ENCODE measurements at places on chromosomes 4 and X.
A peak's percentile ranks its signal among the peaks of the same experiment; 100 is the strongest.

DNA sequence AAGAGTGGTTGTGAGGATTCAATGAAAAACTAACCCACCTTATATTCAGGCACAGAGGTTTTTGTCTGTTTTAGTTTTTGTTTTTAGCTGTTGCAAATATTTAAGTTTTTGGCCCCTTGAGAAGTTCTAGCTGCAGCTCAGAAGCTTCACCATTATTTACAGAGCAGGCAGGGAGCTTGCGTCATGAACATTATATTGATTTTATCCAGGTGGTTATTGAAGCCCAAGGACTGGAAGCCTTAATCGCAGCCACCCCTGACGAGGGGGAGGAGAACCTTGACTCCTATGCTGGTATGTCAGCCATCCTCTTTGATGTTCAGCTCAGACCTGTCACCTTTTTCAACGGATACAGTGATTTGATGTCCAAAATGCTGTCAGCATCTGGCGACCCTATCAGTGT lies 38.1 kb downstream of the MTTP start:
- DNase-seq = no peak

- DNase-seq = peak; percentile 31
Measured at GRCh38 chrX:38929966-38930421, 128.7 kb downstream of the MID1IP1 start.

GRCh38 chr4:140837736-140838135 lies 81.6 kb upstream of the TBC1D9 start:
- DNase-seq = peak; percentile 17

GRCh38 chr4:80201252-80202151 lies 4.2 kb downstream of the PRDM8 start:
- DNase-seq = peak; percentile 79

DNA sequence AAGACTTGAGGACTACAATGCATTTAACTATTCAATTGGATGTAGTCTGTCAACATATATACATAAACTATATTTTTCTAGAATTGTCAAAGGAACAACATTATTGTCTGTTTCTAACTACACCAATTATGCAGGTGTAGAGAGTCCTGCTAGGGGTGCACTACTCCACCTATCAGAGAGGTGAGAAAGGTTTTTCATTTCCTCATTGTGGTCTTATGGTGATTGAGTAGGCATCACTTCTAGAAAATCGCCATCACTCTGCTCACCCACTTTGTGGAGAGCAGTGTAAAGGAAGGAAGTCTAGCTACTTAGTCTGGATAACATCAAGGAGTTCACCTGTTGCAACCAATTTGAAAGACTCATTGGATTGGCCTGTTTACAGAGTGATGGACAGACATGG lies 4.4 kb upstream of the ADH1C start:
- DNase-seq = no peak

GRCh38 chr4:156968479-156968984 lies 3.1 kb downstream of the PDGFC start:
- peak; percentile 89 for DNase-seq

DNA sequence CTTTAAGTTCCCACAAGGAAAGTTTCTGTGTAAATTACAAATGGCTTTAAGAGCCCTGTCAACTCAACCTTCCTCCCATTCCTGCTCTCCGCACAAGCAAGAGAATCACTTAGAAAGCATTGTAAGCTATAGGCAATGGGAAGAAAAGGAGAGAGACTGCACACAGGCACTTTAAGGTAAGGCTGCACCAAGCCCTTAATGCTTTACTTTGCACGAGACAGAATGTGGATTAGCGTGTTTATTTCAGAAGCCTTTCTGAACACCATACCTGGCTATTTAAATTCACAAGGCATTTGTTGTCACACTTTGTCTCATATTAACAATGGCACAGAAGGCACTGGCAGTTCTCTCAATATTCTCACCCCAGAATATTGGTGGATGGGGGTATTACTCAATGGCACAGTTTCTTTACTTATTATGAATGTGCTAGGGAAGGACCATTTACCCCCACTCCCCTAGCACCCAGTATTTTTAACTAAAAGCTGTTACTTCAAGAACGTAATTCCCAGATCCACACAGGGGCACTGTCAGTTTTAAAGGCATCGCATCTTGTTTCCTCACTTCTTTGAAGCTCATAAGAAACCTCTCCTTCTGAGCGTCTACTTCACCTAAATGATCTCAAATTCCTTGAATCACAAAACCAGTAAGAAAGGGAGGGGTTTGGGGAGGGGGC lies 150.0 kb downstream of the MAML3 start:
- no peak for DNase-seq

DNA sequence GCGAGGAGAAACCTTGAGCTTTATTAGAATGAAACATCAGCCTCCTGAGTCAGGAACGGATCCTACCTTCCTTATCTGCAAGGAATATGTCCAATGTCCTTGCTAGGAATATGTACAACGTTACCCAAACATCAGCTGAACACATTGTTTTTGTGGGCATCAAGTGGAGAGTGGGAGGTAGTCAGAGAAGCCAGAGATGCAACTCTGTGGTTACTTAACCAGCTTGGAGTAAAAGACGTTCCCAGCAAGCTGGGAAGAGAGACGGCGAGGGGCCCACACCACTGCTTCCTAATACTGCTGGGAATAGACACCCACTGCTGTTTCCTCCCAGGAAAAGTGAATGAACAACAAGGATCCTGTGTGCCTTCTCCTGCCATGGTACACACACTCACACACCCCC lies 74.4 kb upstream of the PLAC1 start:
- no peak for DNase-seq

- peak; percentile 60 for DNase-seq
Measured at GRCh38 chr4:1910643-1911042, 39.5 kb downstream of the NSD2 start.

DNA sequence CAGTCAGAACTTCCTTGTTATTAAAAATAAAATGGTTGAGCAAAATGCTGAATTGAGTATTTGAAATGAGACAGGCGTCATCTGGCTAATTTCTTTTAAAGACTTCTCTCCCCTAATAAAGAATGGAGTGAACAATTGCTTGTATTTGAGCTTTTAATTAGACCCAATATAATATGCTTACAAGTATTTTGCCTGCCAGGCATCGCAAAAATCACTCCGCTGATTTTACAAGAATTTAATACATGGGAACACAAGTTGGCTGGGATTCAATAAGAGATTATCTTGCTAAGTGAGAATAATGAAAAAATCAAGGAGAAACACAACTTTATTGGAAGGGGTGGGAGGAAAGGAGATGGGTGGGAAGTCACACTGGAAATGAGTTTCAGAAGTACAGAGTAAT lies 52.3 kb downstream of the KLF3 start:
- no peak for DNase-seq

DNA sequence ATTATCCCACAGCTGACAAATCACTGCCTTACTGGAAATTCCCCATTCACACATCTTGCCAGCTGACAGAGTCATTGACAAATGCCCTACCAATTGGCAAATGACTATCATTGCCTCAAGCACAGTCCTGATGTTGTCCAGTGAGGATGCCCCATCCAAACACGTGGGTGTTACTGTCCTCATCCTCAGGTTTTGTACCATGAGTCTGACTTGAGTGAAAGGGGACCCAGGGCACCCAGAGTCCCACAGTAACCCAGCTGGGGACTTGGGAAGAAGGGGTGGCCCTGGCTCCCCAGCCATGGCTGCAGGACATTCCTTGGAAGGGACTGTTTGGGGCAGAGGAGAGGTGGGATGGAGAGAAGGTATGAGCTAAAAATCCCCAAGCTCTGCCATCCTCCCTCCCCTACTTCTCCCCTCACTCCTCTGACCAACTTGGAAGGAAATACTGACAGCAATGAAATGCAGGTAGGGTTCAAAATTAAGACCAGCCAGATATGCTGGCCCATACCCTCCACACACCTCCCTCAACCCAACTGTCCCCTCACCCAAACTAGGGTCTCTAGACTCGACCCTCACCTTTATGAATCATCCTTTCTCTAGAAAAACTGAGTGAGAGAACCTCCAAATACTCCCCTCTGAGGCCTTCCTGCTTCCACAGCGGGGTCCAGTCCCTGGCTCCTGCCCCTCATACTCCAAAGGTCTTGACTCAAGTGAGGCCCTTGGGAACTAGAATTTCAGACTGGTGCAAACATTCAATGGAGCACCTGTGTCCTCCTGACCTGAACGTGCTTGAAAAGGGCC lies 5.1 kb downstream of the TIMP1 start:
- no peak for DNase-seq

DNA sequence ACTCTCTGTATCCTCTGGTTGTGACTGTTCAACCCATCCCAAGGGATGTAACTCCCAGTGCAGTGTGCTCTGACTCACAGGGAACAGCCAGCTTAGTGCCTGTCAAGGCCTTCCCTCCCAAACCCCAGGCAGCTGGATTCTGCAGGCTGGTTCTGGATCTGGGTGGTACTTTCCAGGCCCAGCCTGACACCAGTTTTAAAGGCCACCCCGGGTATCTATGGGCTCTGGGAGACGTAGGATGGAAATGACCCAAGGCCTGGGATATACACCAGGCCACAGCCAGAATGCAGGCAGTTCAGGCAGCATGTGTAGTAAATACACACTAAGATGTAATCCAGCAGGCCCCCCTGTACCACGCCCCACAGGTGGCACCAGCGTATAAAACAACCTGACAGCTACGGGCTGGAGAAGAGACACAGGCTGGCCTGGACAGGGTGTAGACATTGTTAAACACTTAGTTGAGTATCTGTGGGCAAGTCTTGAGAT lies 64.2 kb downstream of the SPINK2 start:
- DNase-seq = no peak

DNA sequence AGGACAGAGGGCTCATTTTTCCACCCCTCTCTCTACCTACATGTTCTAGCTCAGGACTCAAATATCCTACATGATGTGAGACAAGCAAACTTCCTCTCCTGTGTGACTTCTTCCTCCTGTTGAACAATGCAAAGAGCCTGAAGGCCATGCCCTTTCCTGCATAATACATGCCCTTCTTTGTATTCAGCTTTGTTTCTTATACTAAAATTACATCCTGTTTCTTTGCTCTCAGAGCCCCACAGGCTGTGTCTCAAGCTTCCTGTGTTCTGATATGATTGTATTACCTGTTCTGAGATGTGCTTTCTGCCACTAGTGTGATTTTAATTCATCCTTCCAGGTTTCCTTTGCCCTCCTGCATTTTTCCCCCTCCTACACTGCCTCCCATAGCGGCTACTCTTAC lies 166.4 kb upstream of the AFF2 start:
- DNase-seq = no peak

DNA sequence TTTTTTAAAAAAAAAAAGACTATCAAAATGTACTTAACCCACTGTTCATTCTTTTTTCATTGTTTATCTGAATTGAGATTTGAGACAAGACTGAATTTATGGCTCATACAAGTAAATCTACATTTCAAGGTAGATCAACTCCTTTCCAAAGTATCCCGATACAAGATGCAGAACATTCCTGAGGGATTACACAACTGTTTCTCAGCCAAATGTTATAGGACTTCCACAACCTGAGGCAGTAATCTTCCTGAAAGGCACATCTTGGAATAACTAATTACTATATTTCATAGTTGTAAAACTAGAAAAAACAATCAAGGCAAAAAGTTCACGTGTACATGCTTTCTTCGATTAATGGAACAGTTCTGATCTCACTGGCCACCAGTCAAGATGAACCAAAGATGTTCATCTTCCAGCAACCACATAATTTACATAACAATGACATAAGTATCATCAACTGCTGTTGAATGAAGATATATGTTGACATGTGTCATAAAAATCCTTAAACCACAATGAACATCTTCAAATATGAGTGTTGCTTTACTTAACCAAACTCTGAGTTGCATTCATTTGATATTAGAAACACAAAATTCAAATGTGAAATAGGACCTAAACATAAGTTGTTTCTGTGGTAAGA lies 225.2 kb upstream of the DKK2 start:
- DNase-seq = no peak

DNA sequence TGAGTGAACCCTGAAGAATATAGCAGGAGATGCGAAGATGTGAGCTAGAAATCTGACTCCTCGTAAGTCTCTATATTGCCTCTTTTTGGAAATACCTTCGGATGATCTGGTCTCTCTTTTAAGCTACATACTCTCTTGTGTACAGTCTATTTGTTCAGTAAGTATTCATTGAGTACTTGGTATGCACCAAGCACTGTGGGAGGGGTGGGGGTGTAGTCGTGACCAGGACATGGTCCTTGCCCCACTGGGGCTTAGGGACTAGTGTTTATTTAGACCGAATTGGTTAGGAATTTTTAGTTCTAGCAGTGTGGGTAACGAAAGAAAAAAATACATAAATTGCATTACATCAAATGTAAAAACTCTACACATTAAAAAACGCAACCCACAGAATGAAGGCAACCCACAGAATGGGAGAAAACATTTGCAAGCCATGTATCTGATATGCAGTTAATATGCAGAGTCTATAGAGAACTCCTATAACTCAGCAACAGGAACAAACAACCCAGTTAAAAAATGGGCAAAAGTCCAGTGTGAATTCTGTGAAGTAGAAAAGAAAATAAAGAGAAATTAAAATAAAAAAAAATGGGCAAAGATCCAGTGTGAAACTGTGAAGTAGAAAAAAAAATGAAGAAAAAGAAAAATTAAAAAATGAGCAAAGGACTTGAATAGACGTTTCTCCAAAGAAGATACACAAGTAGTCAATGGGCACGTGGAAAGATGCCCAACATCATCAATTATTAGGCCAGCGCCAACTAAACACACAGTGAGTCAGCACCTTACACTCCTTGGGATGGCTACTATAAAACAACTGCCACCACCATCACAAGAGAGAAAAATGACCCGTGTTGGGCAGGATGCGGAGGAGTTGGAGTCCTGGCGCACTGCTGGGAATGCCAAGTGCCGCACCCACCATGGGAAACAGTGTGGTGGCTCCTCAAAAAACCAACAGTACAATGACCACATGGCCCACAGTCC lies 43.8 kb downstream of the RGS12 start:
- no peak for DNase-seq

DNA sequence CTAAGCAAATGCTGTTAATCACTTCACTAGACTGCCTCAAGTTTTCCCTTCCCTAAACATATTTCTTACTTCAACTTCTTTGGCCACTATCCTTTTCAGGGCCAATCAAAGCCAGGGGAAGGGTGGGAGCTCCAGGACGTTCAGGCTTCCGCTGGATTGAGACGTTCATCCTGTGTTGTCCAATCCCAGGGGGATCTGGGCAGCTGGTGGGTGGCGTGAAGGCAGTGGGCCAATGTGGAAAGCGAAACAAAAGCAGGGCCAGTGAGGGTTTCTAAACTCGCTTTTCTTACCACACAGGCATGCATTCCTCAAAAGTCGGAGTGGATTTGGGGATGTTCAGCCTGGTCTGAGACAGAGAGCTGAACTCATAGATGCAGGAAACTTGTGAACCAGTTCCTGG lies 7.6 kb downstream of the CXCL13 start:
- DNase-seq = no peak

DNA sequence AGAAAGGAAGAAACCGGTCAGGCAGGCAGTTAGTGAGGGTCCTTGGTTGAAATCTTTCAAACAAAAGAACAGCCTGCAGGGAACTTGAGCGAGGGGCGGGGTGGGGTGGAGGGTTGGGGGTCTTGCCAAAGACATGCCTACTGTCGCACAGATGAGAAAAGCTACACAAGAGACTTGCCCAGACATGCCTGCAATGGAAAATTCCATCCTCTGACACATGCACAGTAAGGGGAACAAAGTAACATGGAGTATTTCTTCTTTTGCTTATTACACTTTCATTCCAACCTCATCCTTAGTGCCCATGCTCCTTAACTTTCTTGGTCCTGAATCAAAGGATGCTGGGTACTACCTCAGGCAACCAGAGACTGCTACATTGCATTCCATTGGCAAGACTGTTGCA lies 1491.2 kb downstream of the STIM2 start:
- DNase-seq = no peak

GRCh38 chrX:107659768-107660167 lies 31.5 kb downstream of the PRPS1 start:
- peak; percentile 36 for DNase-seq

- DNase-seq = no peak
Measured at GRCh38 chr4:112175840-112176239, 30.6 kb downstream of the FAM241A start.

- no peak for DNase-seq
Measured at GRCh38 chrX:154540897-154541535, 5.6 kb downstream of the G6PD start.
